SJSA1 (cell line): ENCODE measurements at places on chromosomes 4 and X. TPM values are rescaled to one million over a fixed set of nuclear protein-coding genes. Genes with fewer than 3 reads are reported as not detected.

Gene PIGA
- total RNA-seq, result 5.1 and 12.2 TPM in 2 replicates

DNA sequence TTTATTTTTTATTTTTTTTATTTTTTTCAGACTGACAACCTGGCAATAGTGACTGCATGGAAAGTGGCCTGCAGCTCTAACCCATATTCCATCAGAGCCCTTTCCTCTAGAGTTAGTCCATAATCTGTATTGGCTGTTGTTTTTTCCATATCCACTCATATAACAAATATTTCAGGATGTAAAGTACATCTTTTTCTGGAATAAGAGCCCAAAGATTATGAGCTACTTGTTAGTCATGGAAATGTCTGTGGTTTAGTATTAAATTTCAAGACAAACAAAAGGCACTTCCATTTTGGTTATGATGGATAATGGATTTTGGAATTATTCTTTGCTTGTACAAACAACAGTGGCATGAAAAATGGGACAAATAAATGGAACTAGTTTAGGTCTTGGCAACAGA, 296.0 kb upstream of the HS3ST1 start:
- DNase-seq, result no peak

DNA sequence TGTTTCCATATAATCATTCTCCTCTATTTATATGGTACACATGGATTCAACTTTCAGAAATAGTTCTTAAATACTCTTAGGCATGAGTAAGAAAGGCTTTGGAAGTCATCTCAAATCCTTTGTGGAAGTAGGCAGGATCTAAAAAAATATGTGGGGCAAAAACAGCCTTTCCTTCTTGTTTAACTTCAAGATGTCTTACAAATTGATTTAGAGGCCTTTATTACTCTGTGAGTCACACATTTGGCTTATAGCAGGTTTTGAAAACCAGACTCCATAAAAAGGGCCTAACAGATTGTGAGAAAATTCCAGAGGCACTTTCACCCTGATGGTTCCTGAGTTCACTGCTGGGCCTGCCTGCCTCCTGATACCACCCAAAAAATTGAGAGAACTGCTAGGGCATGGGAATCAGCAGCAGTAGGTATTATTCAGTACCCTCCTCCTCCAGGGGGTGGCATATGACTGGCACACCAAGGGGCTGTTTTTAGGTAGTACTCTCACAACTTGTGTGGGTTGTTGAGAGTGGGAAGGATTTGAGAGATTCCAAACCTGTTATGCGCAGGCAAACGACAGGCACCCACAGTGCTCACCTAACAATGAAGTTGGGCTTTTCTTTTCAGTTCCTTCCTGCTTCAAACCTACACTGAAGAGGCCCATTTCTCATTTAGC, 162.7 kb upstream of the MBNL3 start:
- DNase-seq, result no peak

Gene ANXA10
- total RNA-seq, result 1.7 and 3.6 TPM in 2 replicates

DNA sequence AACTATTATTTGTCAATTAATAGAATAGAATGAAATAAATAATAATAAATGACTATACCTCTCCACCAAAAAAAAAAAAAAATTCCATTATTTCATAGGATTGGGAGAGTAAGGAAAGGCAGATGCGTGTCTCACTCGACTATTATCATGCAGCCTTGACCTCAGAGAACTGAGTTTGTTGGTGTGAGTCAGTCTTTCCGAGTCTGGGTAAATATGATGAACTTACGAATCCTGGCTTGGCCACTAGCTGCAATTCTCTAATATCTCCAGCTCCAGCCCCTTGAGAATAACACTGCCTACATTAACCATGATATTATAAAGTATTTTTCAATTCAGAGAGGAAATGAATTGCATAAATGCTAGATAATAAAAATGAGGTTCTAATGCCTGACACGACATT, 46.6 kb upstream of the DHX15 start:
- no peak for DNase-seq

DNA sequence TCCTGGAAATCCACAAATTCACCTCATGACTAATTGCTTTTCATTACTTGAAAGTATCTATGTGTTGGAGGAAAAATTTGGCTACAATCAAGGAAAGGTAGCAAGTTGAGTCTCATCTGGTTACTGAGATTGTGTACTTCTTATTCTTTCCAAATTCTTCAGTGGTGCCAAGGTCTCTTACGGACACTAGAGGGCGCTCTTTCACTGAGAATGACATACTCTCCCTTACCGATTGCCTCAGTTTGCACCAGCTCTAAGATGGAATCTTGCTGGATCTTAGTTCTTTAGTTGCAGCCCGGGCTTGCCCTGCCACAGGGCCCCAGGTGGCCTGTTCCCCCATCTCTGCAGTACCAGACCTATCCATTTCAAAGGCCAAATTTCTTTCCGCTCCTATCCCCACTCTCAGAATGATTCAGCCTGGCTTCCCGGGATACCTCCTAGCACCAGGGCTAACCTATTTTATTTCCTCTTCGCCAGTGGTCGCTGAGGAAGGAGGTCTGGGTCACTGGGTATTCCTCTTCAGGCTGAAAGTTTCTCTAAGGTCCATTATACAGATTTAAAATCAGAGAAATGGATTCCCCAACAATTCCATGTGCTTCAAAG, 24.6 kb upstream of the GPR50 start:
- DNase-seq, result peak; percentile 9

Gene APEX2
- total RNA-seq, result 13.1 and 15.7 TPM in 2 replicates

Gene DDX53
- not detected in 2 replicates for total RNA-seq

DNA sequence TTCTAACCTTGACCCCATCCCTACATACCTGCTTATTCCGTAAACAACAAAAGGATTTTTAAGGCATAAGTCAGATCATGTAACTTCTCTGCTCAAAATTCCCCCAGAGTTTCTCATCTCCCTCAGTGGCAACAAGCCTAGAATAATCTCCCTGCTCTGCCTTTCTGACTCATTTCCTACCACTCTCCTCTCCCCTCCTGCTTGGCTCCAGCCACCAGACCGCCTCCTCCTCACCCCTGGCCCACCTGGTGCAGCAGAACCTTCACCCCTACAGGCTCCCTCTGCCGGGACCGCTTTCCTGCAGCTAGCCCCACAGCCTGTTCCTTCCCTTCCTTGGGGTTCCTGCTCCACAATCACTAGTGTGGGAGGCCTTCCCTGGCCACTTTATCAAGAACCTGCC, 32.1 kb downstream of the TSPAN5 start:
- DNase-seq, result peak; percentile 80

DNA sequence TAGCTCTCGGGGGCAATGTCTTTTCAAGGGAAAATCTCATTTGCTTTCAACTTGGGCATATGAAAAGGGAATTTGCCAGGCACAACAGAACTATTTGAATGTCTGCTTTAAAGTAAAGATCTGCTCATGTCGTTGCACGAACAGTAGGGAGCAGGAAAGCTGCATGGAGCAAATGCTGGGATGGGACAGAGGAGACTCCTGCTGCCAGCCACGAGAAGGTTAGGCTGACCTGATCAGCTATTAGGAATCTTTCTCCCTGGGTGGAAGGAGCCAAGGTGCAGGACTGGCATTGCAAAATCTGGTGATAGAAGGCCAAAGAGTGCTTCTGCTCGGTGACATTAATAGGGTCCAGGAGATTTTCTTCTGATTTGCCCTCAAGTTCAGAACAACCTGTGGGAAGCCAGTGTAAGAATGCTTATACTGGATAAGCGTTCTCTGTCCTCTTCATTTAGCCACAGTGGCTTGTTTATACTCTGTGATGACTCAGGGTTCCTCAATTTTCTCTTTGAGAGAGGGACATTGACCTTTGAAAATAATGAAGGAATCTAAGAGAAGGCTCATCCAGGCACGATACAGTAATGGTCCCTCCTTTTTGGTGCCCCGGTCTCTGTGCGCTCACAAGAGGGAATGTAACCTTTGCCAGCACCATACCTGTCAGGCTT, 22.9 kb downstream of the FHL1 start:
- DNase-seq, result no peak

Gene HPRT1
- total RNA-seq, result 19.2 and 21.4 TPM in 2 replicates

Gene ARMCX2
- total RNA-seq, result 3.4 and 6.9 TPM in 2 replicates

Gene CACNA1F
- total RNA-seq, result not detected in 2 replicates

Gene POLN
- total RNA-seq, result 0.61 TPM in 1 of 2 replicates, not detected in the other

DNA sequence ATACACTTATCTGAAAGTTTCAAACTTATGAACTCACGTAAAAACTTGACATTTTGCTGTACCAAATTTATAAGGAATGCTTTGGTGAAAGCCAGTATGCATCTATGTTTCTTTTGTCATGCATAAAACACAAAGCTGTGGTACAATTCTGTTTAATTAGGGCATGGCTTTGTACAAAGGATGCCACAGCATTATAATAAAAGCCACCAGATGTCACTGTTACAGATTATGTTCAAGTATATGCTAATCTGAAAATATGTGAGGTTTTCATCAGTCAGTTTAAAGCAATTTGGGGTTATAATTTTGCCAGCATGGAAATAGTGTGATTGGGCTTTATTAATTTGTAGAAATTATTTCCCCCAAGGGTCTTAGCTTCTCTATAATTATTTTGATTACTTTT, 69.0 kb downstream of the ATOH1 start:
- no peak for DNase-seq

DNA sequence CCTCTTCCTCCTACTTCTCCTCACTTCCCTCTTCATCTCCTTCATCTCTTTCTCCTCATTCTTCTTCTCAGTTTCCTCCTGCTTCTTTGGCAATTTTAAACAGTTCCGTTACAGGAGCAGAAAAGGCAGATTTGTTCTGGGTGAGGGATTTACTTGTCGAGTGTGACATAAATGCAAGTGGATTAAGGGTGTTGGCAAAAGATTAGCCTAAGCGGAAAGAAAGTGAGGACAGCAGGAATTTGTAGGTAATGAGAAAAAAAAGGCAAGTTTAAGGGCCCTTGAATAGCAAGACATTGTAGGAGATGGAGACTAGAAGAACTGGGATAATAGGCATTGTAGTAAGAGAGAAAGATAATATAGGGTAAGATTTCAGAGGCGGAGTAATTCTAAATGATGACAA, 841.6 kb downstream of the RAPGEF2 start:
- DNase-seq, result no peak

Gene TRIM60
- total RNA-seq, result not detected in 2 replicates

DNA sequence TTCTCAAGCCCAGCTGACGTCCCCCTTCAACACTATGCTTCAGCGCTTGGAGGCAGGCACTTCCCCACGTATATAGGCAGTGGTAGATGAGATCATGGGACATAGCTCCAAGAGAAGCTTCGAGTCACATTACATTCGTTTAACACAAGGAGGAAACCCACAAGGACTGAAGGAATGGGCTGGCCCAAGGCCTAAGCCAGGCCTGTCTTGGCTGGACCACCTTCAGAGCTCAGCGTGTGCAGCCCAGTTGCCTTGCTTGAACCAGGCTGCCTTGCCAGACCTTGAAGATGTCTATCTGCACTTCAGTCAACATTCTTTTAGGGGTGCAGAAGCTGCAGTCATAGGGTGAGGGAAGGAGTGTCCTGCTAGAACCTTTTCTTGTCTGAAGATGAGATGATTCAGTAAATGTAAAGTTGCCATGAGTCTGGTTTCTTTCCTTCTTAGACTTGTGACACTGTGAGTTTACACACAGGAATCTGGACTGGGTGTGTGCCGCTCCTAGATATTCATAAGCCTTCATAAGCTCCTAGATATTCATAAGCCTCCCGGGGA, 144.1 kb upstream of the RBPJ start:
- no peak for DNase-seq

- DNase-seq, result peak; percentile 71
Observed at GRCh38 chr4:172998527-172999469, 169.8 kb upstream of the GALNT7 start.

Gene S100P
- total RNA-seq, result not detected in 2 replicates

DNA sequence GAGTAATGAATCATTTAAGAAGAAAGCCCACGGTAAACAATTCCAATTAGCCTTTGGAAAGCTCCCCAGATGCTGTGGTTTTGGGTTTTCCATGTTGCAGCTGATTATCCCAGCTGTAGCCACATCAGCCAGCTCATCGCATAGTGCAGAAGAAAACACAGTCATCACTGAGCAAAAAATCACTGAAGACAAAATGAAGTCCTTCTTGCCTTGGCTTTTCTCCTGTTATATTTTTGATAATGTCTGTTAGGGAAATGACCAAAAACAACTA, 193.0 kb upstream of the C1QTNF7 start:
- peak; percentile 64 for DNase-seq

DNA sequence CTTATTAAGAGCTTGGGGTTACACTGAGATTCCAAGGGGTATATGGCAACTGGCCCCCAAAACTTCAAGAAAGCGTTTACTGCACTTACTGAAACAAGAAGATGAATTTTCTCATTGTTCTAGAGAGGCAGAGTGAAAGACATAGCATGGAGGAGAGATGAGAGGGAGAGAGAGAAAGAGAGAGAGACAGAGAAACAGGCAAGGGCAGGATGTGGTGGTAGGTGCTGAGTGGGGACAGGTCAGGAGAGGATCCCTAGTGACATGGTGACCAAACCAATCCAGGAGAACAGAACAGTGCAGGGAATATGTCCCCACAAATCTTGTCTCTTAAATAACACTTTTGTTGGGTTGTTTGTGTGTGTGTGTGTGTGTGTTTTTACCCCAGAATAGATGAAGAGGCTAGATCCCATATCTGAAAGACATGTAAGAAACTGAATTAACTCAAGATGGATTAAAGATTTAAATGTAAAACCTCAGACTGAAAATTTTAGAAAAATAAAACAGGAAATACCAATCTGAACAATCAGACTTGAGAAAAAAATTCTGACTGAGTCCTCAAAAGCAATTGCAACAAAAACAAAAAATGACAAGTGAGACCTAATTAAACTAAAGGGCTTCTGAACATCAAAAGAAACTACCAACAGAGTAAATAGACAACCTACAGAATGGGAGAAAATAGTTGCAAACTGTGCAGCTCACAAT, 202.2 kb downstream of the QDPR start:
- DNase-seq, result no peak

DNA sequence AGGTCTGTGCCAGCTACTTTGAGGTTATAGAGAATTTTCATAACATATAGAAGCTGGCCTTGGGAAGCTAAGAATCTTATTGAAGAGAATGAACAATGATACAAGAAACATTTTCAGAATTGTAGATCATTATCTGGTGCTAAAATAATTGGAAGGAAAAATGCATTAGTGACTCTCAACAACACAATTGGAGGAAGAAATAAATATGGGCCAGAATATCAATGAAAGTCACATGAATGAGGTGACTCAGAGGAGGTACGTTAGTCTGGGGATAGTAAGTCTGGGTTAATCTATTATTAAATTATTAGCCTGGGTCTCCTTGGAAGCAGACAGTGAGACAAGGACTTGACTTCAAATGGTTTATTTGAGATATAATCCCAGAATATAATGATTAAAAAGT, 529.3 kb upstream of the SLIT2 start:
- DNase-seq, result no peak

Gene NWD2
- not detected in 2 replicates for total RNA-seq

DNA sequence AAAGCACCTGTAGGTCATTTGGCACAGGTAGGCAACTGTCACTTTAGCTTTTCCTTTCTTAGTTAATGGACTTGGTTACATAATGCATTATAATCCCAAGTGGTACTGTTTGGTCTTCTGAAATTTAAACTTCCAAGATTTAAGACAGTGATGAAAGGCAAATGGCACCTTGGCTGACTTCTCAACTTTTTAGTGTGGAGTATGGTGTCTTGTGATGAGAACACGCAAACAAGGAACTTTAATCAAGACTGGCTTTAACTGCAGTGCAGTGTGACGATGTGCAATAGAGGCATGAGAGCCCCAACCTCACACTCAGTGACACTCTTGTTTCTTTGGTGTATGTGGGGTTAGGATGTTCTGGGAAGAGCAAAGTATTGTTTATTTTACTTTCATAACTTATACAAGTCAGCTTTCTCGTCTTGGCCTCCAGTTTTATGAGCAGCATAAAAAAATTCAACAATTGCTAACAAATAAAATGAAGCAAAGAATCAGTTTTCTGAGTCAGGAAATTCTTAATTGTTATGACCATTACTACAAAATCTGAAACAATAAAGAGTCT, 171.9 kb downstream of the MAD2L1 start:
- DNase-seq, result no peak
